ENCODE measurements at places on chromosomes 6 and 20.

DNA sequence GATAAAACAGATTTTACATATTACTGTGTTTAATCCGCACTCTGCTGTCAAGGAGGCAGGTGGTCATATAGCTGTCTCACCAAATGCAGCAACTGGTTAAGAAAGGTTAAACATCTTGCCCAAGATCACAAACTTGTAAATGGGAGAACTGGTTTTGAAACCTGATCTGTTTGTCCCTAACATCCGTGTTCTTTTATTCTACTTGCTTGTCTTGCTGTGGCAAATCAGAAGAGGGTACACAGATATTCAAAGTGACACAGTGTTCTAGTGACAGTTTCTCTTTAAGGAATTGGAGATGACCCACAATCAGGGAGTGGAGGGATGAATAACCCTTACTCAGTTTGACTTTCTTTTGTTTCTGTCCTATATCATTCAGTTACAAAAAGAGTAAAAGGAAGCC lies 83.0 kb upstream of the SGK1 start:
- DNase-seq = no peak

DNA sequence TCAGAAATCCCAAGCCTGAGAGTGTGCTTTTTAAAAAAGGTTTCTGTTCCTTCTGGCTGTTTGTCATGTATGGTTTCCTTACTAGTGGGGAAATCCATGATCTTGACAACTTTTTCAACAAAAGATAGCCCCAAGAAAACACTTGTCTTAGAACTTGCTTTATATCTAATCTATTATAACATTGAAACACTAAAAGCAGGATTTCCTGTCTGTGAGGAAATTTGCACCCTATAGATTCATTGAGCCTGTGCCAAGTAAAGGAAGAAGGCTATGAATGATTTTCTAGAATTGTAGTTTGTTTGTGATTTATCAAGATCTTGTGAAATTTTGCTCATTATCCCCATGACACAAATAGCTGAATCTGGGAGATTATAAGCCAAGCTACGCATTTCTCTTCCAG lies 238.6 kb upstream of the RIN2 start:
- DNase-seq = no peak

- no peak for DNase-seq
Measured at GRCh38 chr6:13504611-13505344, 17.4 kb upstream of the GFOD1 start.

DNA sequence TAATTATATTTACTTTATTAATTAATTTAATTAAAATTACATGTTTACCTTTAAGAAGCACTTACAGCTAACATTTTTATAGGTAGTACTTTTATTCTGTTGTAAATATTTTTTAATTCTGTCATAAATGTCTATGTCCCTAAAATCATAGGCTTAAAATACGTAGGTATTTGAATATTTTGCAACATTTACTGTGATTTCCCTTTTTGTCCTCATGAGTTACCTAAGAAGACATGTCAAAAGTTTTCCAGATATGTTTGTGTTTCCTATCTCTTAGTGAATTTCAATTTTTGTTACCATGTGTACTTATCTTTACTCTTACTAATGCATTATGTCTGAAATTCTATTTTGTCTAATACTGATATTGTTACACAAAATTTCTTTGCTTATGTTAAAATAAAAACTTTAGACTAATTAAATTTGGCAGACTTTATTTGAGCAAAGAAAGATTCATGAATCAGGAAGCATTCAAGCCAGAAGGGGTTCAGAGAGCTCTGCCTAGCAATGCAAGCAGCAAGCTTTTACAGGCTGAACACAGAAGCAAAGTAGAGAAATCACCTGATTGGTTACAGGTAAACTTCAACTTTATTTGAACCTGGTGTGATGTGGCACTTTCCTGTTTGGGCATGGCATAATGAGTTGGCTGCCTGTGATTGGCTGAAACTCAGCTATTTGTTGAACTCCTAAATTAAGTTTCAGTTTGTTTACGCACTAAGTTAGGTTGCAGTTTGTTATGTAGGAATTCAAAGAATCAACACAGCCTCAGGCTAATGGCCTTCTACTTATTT lies 123.2 kb upstream of the TMEM170B start:
- peak; percentile 66 for DNase-seq

- no peak for DNase-seq
Measured at GRCh38 chr6:16081326-16081725, 47.6 kb upstream of the MYLIP start.

GRCh38 chr6:27897580-27898206 lies 14.5 kb downstream of the OR2B2 start:
- DNase-seq = no peak

GRCh38 chr6:29500594-29500993 lies 12.8 kb upstream of the MAS1L start:
- DNase-seq = no peak

DNA sequence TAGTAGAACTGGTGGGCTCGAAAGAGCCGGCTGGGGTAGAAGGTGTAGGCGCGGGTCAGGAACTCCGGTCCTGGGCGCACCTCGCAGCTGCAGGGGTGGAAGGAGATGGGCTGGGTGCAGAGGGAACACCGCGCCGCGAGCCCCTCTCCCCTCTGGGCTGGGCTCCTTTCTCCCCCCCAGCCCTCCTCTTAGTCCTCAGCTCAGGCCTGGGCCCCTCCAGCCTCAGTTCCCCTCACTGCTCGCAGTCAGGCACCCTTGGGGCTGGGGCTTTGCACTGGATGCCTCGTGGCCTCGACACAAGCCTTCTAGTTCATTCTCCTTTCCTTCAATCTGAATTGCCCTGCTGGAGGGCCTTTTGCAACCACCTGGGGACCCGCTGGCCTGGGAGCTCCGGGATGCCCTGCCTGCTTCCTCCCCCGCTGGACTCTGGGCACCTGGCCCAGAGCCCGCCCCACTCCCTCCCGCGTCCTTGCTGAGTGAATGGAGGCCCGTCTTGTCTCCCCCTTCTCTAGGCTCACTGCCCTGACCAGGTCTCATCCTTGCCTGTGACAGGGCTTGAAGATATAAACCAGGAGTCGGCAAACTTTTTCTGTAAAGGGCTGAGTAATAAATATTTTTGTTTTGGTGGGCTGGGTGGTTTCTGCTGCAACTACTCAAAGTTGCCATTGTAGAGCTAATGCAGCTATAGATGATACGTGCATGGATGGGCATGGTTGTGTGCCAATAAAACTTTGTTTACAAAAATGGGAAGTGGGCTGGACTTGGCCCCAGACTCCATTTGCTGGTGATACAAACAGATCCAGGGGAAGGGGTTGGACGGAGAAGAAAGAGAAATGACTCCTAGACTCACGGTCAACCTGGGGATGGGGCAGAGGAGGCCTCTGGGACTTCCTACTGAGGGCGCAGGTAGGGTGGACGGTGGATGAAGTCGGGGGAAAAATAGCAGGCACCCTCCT lies 47.3 kb downstream of the APCDD1L start:
- no peak for DNase-seq

GRCh38 chr20:58649288-58650180 lies 1.5 kb upstream of the STX16 start:
- DNase-seq = no peak

DNA sequence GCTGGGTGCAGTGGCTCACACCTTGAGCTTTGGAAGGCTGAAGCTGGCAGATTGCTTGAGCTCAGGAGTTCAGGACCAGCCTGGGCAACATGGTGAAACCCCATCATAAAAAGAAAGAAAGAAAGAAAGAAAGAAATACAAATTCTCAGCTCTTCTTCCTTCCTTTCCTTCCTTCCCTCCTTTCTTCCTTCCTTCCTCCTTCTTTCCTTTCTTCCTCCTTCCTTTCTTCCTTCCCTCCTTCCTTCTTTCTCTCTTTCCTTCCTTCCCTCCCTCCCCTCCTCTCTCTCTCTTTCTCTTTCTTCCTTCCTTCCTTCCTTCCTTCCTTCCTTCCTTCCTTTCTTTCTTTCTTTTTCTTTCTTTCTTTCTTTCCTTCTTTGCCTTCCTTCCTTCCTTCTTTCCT lies 21.0 kb upstream of the NCOA3 start:
- DNase-seq = no peak

- DNase-seq = no peak
Measured at GRCh38 chr6:164897523-164898235, 411.7 kb downstream of the C6orf118 start.

DNA sequence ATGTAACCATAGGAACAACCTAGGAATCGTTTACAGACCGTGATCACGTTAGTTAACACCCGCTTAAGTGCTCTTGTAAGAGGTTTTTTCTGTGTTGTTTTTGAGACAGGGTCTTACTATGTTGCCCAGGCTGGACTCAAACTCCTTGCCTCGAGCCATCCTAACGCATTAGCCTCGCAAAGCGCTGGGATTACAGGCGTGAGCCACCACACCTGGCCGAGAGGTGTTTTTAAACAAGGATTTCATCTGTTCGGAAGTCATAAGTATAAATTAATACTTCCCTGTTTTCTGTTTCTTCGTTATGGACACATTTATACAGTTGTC lies 727 bp downstream of the MRS2 start:
- no peak for DNase-seq

Measured in inflammatory macrophage treated with lipopolysaccharide for 1 hour (primary cell).